Brain microvascular endothelial cell (primary cell): ENCODE measurements at places on chromosomes 5 and 9.

DNA sequence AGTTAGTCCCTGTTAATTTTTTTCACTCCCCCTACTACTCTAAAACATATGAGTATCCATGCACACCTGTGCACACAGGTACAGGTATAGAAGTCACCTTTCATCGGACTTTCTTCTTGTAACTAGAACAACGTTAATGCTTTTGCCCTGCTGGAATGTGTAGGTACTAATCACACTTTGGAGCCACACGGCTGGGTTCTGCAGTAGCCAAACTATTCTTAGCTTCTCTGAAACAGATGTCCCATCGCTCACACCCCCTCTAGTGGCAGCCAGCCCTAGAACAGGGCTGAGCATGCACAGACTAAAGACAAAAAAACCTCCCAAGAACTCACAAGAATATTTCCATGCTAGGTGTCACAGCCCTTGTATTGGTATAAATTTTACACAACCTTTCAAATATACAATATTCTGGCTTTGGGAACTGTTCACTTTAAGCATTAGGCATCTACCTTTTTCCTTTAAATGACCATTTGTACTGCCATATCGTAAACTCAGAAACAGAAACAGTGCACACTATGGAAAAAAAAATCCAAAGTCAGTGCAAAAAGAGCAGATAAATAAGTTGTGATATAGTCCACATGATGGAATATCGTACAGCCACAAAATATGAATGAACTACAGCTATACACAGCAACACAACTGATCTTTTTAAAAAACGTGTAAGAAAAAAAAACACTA is 64.0 kb downstream of the RETREG1 start:
- peak; percentile 76 for DNase-seq

- no peak for DNase-seq
These were observed 335.7 kb upstream of the IZUMO3 start for GRCh38 chr9:24881361-24881760.

- no peak for DNase-seq
These were observed 96.5 kb downstream of the EFNA5 start for GRCh38 chr5:107574287-107574686.

GRCh38 chr5:122701640-122702523 is 73.0 kb upstream of the SNX2 start:
- no peak for DNase-seq

DNA sequence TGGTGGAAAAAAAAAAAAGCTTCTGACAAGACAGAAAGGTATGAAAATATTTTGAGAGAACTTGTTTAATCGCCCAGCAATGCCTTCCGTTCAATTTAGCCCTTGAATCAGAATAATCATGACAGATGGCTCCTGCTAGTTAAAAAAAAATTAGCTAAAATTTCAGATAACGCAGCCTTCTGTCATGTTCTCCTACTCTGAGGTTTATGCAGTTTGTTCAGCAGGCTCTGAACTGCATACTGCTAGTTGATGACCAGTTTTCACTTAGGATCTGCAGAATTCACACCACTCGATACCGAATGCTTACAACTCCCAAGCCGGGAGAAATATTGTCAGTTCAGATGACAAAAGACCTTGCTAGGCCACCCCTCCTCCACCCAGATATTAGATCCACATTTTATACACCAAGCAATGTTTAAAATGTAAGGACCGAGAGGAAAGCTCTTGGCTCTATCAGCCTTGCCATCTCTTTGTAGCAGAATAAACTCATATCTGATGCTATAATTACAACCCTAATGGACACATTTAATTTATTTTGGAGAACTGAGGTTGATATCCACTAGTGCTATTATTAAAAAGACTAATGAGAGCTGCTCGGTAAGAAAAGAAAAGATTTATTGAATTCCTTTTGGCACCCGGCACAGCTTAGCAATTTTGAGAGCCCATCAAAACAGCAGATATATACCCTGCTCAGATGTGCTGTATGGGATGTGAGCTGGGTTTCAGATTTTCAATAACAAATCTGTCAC is 322.8 kb downstream of the GLIS3 start:
- DNase-seq = no peak

DNA sequence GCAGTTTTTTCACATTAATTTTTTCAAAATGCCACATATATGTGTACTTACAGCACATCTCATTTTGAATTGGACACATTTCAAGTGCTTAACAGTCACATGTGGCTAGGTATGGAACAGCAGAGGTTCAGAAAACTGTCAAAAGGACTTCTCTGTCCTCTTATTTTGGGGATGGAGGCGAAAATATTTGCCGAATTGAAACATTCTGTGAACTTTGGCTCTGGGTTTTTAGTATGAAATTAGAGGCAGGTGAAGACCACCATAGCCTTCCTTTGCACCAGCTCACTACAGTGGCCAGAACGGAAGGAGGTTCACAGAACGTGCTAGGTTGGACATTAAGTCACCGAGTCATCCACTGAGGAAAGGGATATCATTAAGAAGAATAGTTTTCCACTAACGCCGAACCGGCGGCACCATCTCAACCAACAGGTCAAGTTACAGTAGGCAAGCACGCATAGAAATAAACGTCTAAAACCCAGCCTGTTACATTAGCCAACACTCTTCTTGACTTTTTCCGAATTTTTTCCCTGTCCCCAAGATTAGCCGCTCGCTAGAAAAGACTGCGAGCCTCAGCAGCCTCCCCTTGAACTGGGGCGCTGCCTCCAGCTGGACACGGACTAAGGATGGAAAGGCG is 1.8 kb upstream of the TLE4 start:
- DNase-seq = no peak

- DNase-seq = no peak
These were observed 16.8 kb downstream of the AMBP start for GRCh38 chr9:114061292-114061691.

- no peak for DNase-seq
These were observed 62.0 kb downstream of the CAVIN4 start for GRCh38 chr9:100639854-100640253.
